ENCODE measurements at places on chromosomes 13 and 19.

- no peak for DNase-seq
Measured at GRCh38 chr19:1265615-1266128, 3.5 kb upstream of the CIRBP start.

DNA sequence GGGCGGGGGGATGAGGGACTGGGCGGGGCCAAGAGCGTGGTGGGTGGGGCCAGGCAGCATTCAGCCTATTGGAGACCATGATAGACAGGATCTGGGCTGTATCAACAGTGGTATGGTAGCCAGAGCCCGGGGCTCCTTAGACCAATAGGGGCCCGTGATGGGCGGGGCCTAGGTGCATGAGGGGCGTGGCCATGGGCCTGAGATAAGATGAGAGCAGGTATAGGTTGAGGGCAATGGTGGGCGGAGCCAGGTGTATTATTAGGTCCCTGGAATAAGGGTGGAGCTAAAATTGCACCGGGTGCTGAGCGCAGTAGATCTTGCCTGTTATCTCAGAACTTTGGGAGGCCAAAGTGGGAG lies 5.3 kb downstream of the ABCA7 start:
- DNase-seq: no peak

- no peak for DNase-seq
Measured at GRCh38 chr19:45056831-45057230, 18.0 kb downstream of the CLASRP start.

- DNase-seq: no peak
Measured at GRCh38 chr13:89486709-89487108, 1815.5 kb downstream of the SLITRK5 start.

DNA sequence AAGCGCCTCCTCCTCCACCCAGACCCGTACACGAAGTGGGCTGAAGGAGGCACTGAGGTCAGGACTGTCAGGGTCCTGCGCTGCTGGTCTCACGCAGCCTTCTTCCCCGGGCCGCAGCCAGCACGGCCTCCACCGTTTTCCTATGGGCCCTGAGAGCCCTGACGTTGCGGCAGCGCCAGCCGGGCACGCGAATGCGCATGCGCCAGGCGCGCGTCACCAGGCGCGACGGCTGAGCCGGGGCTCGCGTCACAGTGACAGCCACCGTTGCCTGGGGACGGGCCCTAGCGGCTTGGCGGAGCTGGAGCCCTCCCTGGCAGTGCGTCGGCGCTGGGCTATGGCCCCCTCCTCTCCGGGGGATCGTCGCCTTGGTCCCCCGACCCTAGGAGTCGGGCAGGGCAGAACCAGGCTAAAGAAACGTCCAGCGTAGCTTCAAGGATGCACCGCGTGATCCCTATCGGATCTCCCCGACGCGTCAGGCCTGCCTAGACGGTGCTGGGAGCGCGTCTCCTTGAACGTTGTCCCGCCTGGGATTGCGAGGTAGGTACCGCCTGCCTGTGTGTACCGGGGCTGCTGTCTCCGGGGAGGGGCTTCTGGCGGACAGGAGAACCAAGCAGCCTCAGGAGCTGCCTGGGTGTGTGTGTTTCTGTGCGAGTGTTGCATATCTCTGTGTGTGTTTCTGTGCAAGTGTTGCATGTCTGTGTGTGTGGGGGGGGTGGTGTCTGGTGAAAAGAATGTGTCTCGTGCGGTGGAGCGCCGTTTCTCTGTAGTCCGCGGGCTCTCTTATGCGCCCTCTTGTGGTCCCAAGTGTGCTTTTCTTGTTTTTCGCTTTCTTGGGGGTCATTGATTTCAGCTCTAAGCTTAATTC lies 43.2 kb downstream of the ZNF571 start:
- DNase-seq: no peak

DNA sequence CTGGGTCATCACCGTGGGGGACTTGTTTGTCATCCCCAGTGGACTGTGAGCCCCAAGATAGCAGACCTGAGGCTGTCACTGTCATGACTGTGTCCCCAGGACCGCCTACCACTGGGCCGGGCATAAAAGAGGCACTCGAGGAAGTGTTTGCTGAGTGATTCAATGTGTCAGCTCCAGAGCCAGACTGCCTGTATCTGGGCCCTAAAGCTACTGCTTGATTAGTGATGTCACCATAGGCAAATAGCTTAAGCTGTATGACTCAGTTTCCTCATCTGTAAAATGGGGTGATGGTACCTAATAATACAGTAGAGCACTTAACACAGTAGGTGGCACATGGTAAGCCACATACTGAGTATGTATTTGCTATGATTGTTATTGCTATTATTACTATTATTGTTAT lies 11.2 kb upstream of the CEACAM19 start:
- no peak for DNase-seq

- DNase-seq: no peak
Measured at GRCh38 chr13:27403727-27404385, 20.6 kb upstream of the GTF3A start.

GRCh38 chr13:70792121-70792520 lies 683.9 kb upstream of the KLHL1 start:
- DNase-seq: no peak

DNA sequence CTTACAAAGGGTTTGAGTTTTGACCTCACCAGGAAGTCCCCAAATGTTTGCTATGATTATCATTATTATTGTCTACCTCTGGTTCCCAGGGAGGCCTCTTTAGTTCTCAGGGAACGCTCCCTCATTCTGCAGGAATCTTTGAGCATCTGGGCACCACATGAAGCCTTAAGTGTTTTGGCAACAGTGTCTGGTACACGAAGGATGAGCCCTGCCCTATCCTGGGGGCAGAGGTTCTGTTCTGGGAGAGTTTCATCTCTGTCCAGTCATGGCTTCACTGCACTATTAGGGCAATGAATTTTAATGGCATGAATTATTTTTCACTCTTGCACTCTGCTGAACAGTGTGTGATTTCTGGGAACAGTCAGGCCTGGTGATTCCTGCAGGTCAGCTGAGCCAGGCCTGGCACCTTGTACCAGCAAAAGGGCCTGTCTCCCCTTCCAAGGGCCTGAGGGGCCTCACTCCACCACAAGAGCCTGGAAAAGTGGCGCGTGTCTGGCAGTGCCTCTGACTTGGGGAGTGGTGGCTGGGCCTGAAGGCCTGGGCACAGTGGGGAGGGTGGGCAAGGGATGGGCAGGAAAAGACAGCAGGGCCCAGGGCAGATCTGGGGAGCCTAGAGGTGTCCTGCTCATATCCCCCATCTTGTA lies 4.6 kb downstream of the FAM187B start:
- no peak for DNase-seq

DNA sequence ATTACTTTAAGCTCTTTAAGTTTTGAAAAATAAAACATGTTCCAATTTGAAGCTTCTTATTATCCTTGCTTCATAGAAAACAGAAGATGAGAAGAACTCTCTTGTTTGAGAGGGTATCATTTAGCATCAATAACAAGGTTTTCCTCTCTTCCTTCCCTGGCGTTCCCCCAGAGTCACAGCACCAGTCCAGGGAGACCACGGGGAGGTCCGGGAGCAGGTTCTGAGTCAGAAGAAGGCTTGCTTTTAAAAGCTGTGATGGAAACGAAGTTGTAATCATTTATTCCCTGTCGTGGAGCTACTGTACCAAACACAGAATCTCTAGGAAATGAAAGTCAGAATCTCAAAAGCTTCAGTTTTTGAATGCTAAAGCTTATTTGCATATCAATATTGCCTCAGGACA lies 174.0 kb upstream of the LSM14A start:
- DNase-seq: no peak

- no peak for DNase-seq
Measured at GRCh38 chr13:72590091-72590740, 137.2 kb downstream of the MZT1 start.

- DNase-seq: peak; percentile 26
Measured at GRCh38 chr19:33406521-33407139, 33.1 kb downstream of the CEBPG start.

DNA sequence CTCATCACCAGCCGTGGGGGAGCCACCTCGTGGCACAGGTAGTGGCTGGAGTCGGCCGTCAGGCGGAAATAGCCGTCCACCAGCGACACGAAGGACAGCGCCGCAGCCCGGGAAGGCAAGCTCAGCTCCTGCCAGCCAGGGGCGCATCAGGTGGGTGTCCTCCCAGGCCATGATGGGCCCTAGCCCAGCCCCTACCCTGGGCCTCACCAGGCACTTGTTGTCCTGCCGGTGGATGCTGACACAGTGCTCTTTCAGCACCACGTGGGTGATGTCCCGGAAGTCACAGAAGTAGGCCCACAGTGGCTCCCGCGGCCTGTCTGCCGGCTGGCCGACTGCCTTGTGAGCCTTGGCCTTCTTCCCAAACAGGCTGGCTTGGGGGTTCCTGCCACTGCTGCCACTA lies 15.7 kb downstream of the TYK2 start:
- no peak for DNase-seq

DNA sequence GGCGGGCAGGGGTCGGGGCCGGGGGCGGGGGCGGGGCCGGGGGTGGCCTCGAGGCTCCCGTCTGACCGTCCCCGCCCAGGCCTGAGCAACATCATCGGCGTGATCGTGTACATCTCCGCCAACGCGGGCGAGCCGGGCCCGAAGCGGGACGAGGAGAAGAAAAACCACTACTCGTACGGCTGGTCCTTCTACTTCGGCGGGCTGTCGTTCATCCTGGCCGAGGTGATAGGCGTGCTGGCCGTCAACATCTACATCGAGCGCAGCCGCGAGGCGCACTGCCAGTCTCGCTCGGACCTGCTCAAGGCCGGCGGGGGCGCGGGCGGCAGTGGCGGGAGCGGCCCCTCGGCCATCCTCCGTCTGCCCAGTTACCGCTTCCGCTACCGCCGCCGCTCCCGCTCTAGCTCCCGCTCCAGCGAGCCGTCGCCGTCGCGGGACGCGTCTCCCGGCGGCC lies 9.4 kb upstream of the CACNG6 start:
- no peak for DNase-seq

DNA sequence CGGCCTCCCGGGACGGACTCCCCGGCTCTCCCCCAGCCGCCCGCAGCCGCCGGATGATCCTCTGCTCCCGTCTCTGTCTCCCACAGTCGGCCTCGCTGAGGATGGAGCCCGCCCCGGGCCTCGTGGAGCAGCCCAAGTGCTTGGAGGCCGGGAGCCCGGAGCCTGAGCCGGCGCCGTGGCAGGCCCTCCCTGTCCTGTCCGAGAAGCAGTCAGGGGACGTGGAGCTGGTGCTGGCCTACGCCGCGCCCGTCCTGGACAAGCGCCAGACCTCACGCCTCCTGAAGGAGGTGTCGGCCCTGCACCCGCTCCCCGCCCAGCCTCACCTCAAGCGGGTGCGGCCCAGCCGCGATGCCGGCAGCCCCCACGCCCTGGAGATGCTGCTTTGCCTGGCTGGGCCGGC lies 6.8 kb downstream of the ADAT3 start:
- no peak for DNase-seq

GRCh38 chr13:42258747-42259146 lies 13.2 kb upstream of the AKAP11 start:
- no peak for DNase-seq

GRCh38 chr19:1421218-1421957 lies 14.0 kb downstream of the DAZAP1 start:
- DNase-seq: no peak

GRCh38 chr13:44908712-44909111 lies 80.6 kb downstream of the NUFIP1 start:
- no peak for DNase-seq

DNA sequence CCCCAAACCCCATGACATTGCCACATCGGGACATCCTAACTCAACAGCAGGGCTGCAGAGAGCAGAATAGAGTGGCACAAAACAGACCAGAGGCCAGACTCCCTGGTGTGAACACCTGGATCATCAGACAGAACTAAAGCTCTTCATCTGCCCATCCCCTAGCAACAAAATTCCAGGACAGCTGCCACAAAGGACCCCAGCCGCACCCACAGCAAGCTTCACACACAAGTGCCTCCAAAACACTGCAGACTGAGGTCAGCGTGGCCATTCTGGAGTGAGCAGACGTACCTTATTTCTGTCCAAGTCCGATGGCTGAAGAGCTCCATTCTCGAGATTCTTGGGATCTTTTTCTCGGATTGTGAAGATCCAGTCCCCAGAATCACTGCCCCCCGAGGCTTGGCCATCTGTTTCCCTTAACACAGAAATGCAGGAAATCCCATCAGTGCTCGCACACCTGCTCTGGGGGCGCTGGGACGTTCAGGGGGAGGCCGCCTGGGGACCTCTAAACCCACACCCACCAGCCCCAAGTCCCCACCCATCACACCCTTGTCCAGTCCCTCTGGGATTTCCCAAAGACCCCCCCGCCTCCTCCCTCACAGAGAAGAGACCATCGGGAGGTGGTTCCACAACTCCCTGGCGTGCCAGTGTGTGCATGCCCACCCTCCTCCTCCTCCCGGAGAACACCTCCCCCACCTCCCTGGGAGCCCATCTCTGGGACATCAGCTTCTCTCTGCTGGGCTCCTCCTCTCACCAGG lies 115.2 kb downstream of the STK24 start:
- no peak for DNase-seq

DNA sequence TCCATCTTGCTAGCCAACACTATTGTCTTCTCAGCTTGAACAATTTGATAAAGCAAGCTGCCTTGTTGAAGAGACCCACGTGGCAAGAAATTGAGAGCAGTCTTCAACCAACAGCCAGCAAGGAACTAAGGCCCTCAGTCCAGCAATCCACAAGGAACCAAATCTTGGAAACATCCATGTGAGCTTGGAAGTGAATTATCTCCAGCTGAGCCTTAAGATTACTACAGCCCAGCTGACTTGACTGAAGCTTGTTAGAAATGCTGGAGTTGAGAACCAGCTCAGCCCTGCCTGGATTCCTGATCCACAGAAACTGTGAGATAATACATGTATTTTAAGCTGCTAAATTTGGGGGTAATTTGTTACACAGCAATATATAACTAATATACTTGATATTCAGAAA lies 26.2 kb upstream of the DCT start:
- DNase-seq: no peak

- no peak for DNase-seq
Measured at GRCh38 chr19:49094505-49095482, 9.5 kb downstream of the SNRNP70 start.

DNA sequence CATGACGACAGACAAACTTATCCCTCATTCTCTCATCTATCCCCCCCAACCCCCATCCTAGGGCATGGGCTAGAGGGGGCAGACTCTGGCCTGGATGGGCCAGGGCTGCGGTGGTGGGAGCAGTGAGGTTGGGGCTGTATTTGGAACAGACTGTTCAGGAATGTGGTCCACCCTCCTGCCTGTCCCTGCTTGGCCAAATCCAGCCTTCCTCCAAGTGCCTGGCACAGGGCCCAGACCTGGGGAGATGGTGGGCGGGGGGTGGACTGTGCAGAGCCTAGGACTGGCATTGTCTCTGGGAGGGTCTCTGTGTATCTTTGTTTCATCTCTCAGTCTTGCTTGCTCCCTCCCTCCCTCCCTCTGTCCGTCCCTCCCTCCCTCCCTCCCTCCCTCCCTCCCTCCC lies 14.2 kb downstream of the EGLN2 start:
- no peak for DNase-seq
